Calu3 (cell line): ENCODE measurements at places on chromosomes 1 and 21.

GRCh38 chr1:115811140-115811828 lies 29.6 kb downstream of the NHLH2 start:
- DNase-seq = peak; percentile 31

- no peak for DNase-seq
Observed at GRCh38 chr1:196214866-196215265, 393.4 kb downstream of the KCNT2 start.

GRCh38 chr1:3477241-3477995 lies 23.0 kb downstream of the ARHGEF16 start:
- DNase-seq = no peak

- no peak for DNase-seq
Observed at GRCh38 chr1:198171667-198172540, 15.1 kb downstream of the NEK7 start.

- no peak for DNase-seq
Observed at GRCh38 chr1:117669572-117669971, 63.7 kb downstream of the TENT5C start.

- DNase-seq = peak; percentile 65
Observed at GRCh38 chr1:68232289-68233148, at the start of gene WLS. WLS (minus strand) TSS chr1:68232523; CDS start chr1:68232299, 224 bp downstream.

GRCh38 chr21:44916965-44917364 lies 3.7 kb downstream of the ITGB2 start:
- DNase-seq = peak; percentile 14

GRCh38 chr1:38804062-38804886 lies 55.3 kb downstream of the RRAGC start:
- no peak for DNase-seq

DNA sequence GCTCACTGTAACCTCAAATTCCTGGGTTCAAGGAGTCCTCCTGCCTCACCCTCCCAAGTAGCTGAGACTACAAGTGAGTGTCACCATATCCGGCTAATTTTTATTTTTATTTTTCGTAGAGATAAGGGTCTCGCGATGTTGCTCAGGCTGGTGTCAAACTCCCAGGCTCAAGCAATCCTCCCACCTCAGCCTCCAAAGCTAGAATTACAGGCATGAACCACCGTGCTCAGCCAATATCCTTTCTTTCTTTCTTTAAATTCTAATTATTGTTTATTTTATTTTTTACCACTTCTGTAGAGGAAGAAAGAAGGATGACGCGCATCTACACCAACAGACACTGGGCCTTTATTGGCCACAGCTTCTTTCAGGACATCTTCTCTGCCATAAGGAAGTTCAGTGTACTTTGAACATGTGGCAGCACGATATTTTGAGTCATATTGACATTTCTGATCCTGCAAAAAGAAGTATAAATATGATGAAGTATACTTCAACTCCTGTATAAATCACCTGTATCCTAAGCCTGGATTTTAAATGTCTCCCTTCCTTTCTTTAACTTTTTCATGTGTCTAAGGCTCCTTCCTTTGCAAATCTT lies 15.8 kb downstream of the CTSS start:
- no peak for DNase-seq

- DNase-seq = no peak
Observed at GRCh38 chr1:112528076-112528475, 19.3 kb downstream of the WNT2B start.
